Stromal cell of bone marrow (primary cell): ENCODE measurements at places on chromosomes 6 and 20.

DNA sequence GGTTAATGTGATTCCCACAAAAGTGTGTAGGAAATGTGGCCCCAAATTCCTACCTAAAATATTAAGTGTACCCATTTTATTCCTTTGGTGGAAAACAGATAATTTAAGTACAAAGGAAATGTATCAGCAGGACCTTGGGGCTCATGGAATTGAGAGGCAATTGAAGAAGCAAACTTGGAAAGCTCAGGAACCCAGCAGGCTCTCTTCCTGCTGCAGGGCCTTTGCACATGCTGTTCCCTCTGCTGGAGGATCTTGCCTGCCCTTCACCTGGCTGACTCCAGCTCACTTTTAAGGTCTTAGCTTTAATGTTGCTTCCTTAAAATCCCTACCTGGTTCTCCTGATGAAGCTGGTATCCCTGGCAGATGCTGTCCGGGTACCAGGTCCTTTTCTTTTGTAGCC, 9.8 kb upstream of the BLCAP start:
- DNase-seq: no peak

GRCh38 chr20:12072954-12073264, 155.2 kb downstream of the BTBD3 start:
- no peak for DNase-seq

- DNase-seq: no peak
Measured at GRCh38 chr6:51778666-51779065, 308.7 kb downstream of the PKHD1 start.

- DNase-seq: no peak
Measured at GRCh38 chr6:156175971-156176421, 601.2 kb upstream of the ARID1B start.

- DNase-seq: no peak
Measured at GRCh38 chr6:82958551-82958950, 107.1 kb downstream of the UBE3D start.

GRCh38 chr6:22059946-22060345, 236.9 kb downstream of the PRL start:
- DNase-seq: no peak

DNA sequence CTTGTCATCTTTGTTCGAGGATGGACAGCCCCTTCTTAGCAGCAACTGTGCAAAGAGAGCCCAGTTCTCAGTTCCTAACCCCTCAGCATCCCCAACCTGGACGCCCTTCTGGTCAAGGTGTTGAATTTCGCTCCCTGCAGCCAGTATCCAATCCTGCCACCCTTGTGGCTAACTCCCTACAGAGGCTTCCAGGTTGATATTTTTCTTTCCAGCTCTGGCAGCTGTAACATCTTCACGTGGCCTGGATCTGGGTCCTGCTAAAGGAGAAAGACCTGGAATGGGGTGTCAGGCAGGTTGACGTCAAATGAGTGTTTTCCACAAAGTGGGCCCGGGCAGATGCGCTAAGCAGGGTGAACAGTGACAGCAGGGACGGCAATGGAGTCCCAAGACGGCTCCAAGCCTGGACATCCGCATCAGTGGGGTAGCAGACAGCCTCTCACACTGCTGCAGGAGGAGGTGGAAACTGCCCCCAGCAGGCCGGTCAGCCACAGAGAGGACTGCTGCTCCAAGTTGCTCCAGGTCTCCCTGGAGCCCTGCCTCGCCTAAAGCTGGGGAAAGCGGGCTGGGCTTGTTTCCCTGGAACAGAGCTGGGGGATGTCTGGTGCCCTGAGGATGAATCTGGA, 1.0 kb upstream of the YTHDF1 start:
- DNase-seq: no peak

GRCh38 chr6:128569732-128570679, 49.6 kb upstream of the PTPRK start:
- peak; percentile 62 for DNase-seq

GRCh38 chr20:18001131-18001921, 32.5 kb downstream of the MGME1 start:
- peak; percentile 91 for DNase-seq

DNA sequence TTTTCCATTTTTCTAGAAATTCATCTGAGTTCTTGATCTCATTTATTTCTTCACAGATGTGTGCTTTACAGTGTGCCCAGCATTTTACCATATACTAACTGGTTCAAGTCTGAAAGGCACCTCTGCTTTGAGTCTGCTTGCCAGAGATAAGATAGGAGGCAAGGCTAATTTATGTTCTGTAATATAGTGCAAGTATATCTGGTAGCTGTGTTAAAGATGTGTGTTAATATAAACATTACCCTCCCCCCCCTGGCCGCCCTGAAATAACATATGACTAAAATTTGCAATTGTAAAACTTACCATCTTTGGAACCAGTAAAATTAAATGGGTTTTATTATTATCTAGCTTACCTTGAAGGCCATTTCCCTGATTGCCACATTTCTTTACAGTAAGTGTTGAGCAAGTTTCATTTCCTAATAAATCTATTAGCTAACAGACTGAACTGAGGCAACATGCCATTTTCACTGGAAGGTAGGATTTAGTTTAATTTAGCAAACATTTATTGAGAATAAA, 2.7 kb downstream of the FBXO9 start:
- DNase-seq: no peak

DNA sequence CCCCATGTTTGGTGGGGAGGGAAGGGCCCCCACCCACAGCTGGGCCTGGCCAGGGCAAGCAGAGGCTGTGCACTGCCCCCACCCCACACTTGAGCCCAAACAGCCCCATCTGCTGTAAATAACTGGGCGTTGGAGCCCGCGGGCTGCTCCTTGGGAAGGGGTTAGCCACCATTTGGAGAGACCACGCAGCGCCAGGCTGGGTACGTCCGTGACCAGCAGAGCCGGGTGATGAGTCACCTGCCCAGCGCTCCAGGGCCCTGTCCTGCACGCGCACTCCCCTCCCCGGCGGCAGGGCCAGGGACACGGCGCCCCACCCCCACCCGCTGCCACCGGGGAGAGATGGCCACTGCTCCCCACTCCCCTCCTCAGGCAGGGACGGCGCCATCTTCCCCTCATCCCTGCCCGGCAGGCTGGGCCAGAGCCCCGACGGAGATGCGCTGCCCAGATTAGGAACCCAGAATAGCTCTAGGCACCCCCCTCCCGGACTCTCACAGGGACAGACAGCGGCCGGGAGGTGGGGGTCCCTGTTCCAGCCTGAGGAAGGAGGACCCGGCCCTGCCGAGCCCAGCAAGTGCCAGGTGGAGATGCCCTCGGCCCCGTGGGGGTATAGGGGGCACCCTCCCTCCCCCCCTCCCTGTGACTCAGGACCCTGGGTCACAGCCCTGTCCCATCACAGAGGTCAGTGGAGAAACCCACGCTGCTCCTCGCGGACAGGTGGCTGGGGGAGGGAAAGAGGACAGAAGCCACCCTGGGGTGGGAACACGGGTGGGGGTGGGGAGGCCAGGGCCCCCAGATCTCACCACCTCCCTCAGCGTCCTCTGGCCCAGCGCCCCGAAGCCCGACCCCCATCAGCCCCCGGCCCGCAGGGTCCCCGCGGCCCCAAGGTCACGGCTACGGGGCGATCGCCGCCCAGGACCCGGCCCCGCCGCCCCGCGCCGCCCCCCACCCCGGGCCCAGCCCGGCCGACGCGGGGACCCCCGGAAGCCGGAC, 642 bp downstream of the EEF1A2 start:
- no peak for DNase-seq

- no peak for DNase-seq
Measured at GRCh38 chr6:109631403-109631802, 59.6 kb downstream of the AK9 start.

DNA sequence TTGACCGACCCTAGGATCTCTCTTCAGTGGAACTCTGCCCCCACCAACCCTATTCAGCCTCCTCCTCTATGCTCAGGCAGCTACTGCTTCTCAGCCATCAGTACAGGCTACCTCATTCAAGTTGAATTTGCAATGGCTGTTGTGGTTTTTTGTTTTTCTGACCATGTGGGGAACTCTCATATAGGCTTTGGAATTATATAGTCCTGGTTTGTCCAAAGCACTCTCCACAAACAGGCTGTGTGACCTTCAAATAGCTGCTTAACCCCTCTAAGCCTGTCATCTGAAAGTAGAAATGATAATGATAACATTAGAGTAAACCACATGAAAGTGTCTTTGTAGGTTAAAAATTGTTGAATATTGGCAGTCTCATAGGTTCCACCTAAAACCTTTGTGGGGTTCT, 80.3 kb downstream of the UNC5CL start:
- no peak for DNase-seq

GRCh38 chr6:49966334-49966733, 2.4 kb upstream of the DEFB114 start:
- DNase-seq: no peak

DNA sequence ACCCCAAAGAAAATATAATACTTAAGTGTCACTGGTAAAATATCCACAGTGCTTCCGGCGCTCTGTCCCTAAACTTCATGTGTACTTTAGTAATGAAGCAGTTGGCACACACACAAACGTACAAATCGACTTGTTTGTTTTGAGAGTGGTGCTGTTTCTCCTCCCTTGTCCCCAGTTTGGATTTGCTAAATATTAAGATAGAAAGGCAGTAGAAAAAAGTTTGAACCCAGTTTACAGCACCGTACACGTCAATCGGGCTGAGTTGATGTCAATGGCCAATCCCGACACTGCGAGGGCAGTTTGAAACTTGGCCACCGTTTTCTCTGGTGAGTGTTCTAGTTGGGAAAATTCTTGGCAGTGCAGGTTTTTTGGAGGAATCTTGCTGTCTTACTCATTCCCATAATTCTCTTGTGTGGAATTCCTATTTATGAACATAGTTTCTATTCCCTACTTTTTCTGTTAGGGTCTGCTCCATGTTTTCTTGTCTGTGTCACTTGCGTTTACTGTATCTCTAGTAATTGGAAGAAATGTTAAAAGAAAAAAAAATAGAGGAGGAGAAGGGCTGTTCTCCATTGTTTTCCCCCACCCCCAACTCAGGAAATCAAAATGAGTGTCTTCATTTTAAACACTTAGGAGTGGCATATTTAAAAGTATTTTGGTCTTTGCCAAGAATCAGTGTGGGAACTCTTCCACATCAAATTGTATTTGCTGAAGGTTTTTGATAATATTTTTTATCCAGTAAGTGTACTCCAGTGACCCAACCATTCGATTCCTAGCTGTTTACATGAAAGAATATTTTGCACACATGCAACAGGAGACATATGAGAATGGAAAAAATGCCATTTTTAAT, 72.3 kb downstream of the OR2B2 start:
- peak; percentile 87 for DNase-seq

- DNase-seq: no peak
Measured at GRCh38 chr20:44384423-44385027, 29.0 kb downstream of the HNF4A start.
